ENCODE measurements at places on chromosomes 16 and 17. TPM values are rescaled to one million over a fixed set of nuclear protein-coding genes. Genes with fewer than 3 reads are reported as not detected.

- ATAC-seq = peak; percentile 96
These were observed 144.0 kb upstream of the IRX6 start for GRCh38 chr16:55179852-55180585.

CD300LF gene
- not detected for total RNA-seq

BCAS3 gene
- total RNA-seq = 32.6 TPM

DNA sequence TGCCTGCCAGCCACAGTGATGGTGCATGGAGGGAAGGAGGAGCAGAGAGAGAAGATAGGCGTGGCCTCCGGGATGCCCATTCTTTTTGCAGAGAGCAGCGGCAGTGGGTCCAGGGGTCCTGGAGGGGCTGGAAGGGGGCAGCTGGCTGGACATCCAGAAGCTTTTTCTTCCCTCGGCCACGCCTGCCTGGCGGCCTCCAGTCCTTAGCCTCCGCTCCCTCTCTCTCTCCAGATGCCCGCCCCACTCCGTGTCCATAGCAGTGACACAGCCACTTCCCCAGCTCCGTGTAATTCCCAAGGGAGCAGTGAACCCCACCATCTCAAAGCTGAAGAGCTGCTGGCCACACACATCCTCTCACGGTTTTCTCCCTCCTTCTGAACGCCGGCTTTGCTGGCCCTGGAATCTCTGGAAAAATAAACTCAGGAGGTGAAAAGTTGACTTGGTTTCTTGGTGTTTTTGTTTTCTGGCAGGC lies 26.3 kb upstream of the CDC42EP4 start:
- ATAC-seq = no peak

GRCh38 chr16:8430401-8430800 lies 159.9 kb downstream of the TMEM114 start:
- ATAC-seq = no peak

PNPO gene
- 9.4 TPM for total RNA-seq

NPTX1 gene
- total RNA-seq = 1.6 TPM

KIF18B gene
- total RNA-seq = 0.43 TPM

GRCh38 chr16:8931859-8932258 lies 31.8 kb downstream of the USP7 start:
- peak; percentile 23 for ATAC-seq

C16orf46 gene
- 2.3 TPM for total RNA-seq

KRTAP9-2 gene
- total RNA-seq = not detected

GRCh38 chr16:72677662-72678447 lies 370.1 kb downstream of the ZFHX3 start:
- no peak for ATAC-seq

DNA sequence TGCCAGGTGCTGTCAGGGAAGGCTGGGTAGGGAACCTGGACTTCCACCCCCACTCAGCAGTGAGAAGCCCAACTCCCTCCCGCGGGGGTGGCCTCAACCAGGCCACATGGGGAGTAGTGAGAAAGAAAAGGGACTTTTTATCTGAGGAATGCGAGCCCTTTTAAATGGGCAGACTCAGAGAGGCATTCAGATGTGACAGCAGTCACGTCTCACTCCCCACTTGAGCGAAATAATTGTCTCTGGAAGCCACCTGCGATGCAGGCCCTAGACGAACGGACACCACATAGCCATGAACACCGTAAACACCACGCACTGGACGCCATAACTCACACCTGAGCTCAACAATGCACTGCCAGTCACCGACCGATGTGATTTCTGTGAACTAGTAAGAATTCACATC lies 11.9 kb upstream of the CD300E start:
- no peak for ATAC-seq

EPX gene
- total RNA-seq = 0.42 TPM

DNA sequence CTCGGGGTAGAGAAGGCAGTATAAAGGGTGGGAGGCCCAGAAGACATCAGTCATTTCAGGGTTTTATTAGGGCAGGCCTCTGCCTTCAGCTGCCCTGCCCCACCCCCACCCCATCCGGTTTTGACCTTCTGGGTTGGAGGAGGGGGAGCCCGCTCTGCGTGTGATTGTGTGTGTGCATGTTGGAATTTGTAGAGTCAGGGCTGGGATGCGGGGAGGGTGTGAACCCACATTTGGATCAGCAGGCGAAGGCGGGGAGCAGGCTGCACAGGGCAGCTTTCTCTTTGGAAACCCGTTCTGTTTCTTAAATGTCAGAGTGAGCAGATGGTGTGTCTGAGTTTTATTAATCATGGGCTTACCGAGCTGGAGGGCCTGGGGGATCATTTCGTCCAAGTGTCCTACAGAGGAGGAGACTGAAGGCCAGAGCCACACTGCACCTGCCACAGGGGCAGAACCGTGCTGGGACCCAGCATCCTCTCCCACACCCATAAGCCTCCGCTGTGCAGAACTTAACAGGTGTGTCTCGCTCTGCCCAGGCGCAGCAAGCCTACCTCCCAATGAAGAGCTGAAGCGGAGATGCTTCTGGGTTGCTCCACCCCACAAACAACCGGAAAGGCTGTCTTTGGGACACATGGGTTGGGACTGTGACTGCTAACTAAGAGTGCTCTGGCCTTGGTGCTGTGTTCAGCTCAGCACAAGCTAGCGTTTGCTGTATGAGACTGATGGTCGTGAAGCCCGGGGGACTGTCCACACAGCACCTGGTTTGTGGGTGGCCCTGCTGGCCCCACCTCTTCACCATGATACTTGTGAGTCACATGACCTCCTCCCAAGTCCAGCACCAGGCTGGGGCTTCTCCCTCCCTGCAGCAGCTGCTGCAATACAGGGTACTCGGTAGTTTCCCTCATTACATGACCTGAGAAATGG lies 70.9 kb upstream of the GSE1 start:
- peak; percentile 82 for ATAC-seq

DNA sequence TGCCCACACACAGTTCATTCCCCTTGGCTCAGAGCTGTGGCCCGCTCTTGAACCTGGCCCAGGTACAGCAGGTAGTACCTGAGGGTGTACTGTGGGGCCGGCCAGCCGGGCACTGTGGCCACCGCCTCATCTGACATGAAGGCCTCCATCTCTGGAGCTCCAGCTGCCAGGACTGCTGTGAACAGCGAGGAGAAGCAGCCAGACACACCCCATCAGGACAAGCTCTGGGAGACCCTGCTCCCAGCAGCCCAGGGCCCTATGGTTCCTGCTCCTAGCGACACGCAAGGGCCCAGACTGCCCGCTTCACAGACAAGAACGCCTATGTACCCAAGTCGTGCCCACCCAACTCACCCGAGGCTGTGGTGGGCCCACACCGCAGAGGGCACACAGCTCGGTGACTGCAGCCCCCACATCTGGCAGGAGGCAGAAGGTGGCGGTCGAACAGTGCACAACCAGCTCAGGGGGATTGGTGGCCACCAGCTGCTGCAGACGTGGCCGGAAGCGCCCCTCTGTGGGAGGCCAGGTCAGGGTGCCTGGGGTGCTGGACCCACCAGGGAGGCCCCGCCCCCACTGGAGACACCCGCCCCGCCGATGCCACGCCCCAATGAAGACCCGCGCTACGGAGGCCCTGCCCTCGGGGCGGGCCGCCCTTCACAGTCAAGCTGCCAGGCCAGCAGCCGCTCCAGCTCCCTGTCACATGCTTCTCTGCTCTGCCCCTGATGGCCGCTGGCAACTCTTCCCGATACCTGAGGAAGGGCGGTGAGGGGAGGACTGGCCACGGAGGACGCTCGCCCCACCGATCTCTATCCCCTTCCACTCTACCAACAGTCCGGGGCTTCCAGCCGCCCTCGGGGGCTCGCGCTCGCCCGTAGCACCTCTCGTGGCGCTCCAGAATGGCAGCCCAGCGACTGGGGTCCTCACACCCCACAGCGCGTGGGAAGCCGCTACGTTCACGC lies 1.1 kb upstream of the STUB1 start:
- peak; percentile 5 for ATAC-seq

SMIM5 gene
- 0.73 TPM for total RNA-seq

DNA sequence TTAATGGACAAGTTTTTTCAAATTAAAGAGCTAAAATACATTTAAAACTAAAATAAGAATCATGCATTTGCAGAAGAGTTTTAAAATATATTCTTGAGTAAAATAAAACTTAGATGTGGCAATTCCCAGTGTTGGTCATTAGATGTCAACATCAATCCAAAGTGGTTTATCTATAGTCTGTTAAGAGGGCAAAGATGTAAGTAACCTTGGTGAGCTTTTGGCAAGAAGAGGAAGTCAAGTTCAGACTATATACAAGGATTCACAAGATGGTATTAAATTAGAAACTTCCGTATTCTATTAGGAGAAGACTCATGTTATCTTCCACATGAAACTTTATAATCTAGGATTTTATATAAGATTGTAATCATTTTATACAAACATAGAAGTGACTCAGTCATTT lies 73.1 kb downstream of the CEP95 start:
- ATAC-seq = no peak

- no peak for ATAC-seq
These were observed 2.1 kb downstream of the ZNF764 start for GRCh38 chr16:30556125-30556473.

- no peak for ATAC-seq
These were observed 549.1 kb downstream of the WWOX start for GRCh38 chr16:78648517-78648916.

GRCh38 chr17:82668024-82668630 lies 19.9 kb upstream of the WDR45B start:
- ATAC-seq = peak; percentile 41

CHD9NB gene
- 0.52 TPM for total RNA-seq

DNA sequence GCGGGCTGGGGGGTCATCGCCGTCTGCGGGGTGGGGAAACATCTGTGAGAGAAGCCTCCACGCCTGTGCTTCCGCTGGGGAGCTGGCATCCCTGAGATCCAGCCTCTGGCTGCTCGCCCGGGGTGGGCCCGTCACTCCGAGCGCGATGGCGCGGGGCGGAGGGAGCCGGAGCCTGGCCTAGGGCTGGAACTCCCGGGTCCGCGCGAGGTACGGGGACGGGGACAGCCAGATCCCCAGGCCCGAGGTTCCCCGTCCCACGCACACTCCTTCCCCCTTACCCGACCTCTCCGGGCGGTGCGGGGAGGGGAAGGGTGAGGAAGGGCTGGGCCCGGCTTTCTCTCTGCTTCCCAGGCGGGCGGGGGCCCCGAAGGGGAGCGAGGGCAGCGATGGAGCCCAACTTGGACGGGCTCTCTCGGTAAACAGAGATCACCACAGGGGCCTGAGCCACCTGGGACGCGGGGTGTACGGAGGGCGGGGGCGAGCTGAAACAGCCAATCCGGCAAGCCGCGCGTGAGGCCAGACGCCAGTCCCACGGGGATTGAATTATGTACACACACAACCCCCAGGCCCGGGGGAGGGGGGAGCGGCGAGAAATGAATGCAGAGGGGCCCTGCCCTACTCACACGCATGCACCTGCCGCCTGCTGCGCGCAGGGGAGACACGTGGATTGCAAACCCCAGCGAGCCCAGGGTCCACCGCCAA lies at the start of gene SLC16A11:
TSS of gene SLC16A11 (minus strand) at position 596 of the 702 bp plus-strand sequence. CDS start at position 17, 579 bp downstream.
- ATAC-seq = peak; percentile 66

DNA sequence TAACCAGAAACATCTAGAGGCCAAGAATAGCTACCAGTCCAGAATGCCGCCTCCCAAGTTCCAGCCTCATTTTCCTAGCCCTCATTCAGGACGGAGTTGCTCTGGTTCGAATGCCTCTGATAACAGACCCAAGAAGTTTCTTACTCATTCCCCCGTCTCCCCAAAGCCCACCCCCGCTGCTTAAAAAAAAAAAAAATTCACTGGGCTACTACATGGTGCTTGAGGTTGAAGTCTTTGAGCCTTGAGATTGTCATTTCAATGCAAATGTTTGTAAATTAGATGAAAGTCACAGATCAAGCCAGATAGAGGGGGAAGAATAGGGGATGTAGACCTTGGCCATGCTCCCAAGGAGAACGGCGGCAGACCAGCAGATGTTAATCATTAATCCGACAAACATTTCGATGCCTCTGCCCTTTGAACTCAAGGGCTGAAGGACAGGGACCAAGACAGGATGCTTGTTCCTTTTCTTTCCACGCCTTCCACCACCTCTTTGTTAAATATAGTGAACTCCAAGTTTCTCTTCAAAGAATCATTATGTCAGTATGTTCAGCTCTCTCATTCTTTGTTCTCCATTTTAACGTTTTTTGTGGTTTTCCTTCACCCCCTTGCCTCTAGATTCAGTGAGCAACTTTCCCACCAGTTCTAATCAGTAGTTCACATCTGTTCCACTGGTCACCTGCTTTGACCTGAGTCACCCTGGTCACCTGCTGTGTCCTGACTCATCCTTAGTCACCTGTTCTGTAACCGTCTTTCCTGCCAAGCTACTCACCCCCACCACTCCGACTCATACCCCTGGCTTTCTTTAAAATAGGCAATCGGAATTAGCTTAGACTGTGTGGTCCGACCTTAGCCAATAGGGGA lies 190.3 kb downstream of the CPPED1 start:
- ATAC-seq = no peak

SLFN12 gene
- total RNA-seq = 0.46 TPM

GRCh38 chr16:6897876-6898485 lies 434.7 kb upstream of the RBFOX1 start:
- ATAC-seq = no peak

DNA sequence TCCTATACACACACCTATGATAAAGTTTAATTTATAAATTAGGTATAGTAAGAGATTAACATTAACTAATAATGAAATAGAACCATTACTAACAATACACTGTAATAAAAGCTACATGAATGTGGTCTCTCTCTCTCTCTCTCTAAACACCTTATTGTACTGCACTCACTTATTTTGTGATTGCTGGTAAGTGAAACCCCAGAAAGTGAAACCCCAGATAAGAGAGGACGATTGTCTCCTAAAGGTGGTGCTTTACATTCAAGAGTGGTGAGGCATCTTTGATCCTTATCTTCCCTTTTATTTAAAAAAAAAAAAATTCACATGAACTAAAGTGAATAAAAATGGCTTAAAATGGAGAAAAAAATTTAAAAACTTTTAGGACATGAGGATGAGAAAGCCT lies 80.1 kb upstream of the TRAP1 start:
- ATAC-seq = no peak

CA5A gene
- total RNA-seq = 0.21 TPM

Data from motor neuron (in vitro differentiated cells).